ENCODE measurements at places on chromosomes 2 and 18.

GRCh38 chr2:37695336-37695735 is 23.9 kb upstream of the CDC42EP3 start:
- no peak for DNase-seq

DNA sequence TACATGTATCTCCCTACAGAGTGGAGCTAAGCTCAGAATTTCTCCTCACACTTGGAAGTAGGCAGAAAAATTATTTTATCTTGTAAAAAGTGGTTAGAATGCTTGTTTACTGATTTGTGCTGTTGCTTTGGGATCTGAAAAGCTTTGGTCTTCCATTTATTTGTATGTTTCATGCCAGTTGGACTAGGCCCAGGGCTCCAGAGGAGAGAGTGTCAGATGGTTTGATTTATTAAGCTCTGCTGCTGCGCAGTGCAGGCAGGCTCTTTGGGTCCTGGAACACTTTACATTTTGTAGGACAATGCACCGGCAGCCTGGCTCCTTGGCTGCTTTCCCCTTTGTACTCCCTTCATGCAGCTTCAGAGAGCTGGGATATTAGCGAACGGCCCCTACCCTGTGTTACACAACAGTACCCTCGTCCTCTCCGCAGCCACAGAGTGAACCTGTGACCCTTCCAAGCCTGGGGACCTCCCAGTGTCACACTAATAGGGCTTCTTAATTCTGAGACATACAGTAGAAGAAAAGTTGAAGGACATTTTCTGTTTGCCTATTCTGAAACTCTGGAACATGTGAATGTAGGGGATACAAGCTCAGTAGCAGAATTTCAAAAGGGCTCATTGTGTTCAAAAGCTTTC is 56.7 kb upstream of the EML6 start:
- DNase-seq = no peak

- peak; percentile 18 for DNase-seq
Measured at GRCh38 chr2:136010126-136010525, 24.7 kb upstream of the DARS1 start.

- no peak for DNase-seq
Measured at GRCh38 chr2:16071039-16071864, 130.9 kb downstream of the MYCN start.

- no peak for DNase-seq
Measured at GRCh38 chr2:119371111-119371510, 4.3 kb downstream of the DBI start.

- DNase-seq = no peak
Measured at GRCh38 chr2:157488877-157489276, 45.0 kb upstream of the CYTIP start.

DNA sequence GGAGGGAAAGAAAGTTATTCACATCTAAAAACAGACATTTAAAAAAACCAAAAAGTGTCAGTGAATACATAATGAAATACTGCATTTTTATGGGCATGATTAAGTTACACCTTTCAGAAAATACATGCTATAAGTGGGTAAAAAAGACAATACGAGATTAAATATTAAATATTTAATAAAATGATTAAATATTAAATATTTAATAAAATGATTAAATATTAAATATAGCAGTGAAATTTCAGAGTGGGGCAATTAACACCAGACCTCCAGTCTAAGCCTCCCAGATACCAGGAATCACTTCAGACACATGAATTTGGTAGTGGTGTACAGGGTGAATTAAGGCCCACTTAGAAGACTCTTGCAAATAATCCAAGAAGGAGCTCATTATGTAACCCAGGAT is 15.5 kb downstream of the RBM43 start:
- no peak for DNase-seq

GRCh38 chr2:48548840-48549239 is 18.9 kb downstream of the STON1 start:
- DNase-seq = no peak

DNA sequence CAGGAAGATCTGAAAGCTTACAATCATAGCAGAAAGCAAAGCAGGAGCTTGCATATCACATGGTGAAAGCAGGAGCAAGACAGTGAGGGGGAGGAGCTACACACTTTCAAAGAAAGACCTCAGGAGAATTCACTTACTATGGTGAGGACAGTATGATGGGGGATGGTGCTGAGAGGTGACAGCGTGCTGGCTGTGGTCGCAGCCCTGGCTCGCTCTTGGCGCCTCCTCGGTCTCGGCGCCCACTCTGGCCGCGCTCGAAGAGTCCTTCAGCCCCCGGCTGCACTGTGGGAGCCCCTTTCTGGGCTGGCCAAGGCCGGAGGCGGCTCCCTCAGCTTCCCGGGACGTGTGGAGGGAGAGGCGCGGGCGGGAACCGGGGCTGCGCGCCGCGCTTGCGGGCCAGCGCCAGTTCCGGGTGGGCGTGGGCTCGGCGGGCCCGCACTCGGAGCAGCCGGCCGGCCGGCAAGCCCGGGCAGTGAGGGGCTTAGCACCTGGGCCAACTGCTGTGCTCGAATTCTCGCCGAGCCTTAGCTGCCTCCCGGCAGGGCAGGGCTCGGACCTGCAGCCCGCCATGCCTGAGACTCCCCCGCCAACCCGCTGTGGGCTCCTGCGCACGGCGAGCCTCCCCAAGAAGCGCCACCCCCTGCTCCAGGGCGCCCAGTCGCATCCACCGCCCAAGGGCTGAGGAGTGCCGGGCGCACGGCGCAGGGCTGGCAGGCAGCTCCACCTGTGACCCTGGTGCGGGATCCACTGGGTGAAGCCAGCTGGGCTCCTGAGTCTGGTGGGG is 131.9 kb upstream of the SPATS2L start:
- no peak for DNase-seq

- DNase-seq = no peak
Measured at GRCh38 chr2:11663427-11663826, 6.6 kb downstream of the NTSR2 start.

DNA sequence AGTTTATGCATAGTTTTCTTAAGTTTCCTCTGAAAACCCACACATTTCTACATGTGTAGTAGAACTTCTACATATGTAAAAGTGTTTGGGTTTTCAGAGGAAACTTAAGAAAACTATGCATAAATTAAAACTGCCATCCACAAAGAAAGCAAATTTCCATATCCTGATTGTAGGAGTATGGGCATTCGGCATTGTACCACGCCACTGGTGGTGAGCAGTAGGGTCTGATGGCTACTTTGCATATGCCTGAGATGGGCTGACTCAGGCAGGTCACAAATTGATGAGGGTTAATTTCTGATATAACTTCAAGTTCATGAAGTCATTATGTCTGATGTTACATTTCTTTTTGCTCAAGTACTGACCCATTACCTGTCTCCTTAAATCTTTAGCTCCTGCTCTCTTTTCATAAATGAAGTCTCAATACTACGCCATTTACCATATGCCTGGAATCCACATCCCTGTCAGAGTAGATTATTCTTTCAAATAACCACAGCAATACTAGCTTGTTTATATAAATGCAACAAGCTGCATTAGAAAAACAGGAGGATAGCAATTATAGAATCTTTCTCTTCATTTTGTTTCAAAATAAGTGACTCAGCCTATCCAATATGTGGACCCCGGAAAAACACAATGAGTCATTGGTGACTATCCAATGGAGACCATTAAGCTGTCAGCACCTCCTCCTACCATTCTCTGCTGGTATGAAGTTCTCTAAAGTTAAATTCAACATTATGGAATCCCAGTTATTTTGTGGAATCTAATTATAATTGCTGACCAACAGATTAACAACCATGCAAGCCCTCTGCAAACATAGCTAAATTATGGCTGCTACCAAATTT is 355.2 kb upstream of the UBE2E3 start:
- peak; percentile 43 for DNase-seq

- no peak for DNase-seq
Measured at GRCh38 chr2:26191316-26192159, 18.6 kb downstream of the GAREM2 start.

- no peak for DNase-seq
Measured at GRCh38 chr2:173841110-173841509, 124.1 kb downstream of the SP3 start.

DNA sequence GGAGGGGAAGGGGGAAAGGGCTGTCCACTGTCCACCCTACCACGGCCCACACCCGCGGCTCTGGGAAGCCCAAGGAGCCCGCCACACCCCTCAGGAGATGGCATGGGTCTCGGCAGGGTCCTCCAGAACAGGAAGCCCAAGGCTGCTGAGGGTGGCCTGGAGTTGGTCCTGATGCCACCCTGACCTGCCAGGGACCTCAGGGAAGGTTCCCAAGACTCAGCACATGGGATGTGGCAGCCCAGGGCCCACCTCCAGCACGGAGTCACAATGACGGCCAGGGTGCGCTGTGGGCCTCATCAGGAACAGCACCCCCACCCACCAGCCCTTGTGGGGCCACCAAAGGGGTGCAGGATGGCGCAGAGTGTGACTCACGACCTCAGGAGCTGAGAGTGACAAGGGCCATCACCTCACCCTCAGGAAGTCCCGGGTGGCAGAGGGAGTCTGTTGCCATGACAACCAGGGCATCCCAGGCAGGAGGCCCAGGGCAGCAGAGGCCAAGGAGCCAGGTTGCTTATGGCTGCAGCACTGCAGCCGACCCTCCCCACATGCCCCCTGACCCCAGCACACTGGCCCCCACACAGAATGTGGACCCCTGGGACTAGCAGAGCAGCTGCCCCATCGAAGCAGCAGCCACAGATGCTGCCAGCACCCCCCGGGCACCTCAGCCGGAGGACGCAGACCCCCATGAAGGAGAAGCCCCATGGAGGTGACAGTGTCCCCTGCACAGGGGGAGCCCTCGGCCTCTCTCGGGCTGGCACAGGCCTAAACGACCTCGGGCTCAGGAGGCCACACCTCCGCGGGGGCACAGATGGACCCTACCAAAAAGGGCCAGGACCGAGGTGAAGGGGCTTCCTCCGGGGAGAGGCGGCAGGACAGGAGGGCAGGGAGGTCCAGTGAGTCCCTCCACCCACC is 34.3 kb downstream of the KIF1A start:
- DNase-seq = no peak

GRCh38 chr2:96153291-96153713 is 8.1 kb upstream of the DUSP2 start:
- DNase-seq = no peak

GRCh38 chr2:58923869-58924268 is 682.7 kb upstream of the FANCL start:
- DNase-seq = peak; percentile 16

- no peak for DNase-seq
Measured at GRCh38 chr2:171181064-171182049, 20.7 kb upstream of the TLK1 start.

DNA sequence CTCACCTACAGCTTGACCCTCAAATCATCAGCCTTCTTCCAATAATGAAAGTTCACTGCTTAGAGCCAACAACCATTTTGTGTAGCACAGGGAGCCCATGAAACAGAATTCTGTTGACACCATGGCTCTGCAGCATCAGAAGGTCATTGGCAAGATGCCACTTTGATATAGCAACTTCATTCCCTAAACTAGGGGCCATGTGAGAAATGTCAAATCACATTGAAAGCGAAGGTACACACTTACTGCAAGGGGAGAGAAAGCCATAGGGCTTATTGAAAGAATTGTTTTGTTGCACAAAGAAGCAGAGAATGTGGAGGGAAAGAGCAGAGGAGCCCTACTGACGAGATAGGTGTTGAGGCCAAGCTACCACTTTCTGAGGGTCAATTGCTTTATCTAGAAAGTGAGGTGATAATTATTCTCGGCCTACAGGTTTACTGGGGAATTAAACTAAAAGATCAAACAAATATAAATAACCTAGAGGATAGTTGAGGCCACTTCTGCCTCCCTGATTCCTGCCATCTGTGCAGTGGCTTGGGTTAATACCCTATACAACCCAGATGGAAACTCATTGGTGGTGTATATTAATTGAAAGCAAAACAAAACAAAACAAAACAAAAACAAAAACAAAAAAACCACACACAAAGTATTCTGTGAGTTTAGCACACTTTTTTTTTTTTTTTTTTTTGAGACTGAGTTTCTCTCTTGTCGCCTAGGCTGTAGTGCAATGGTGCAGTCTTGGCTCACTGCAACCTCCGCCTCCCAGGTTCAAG is 5.9 kb upstream of the ABCA12 start:
- DNase-seq = no peak

- no peak for DNase-seq
Measured at GRCh38 chr2:234218266-234219045, 168.0 kb downstream of the SPP2 start.

GRCh38 chr2:2657121-2657962 is 326.3 kb upstream of the MYT1L start:
- no peak for DNase-seq

DNA sequence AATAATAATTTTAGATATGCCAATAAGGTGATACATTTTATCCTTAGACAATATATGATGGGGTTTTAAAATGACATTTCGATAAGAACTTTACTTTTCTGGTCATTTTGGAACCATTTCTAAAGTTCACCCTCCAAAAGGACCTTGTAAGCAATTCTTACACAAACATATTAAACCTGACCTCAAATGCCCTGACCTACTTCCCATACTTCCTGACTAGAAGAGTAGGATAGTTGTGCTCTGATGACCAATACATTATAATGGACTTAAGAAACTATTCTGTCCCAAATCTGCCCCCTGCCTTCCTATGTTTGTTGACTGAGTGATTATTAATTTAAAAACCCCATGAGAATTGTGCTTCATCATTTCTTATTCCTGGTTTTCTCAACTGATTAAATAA is 24.6 kb downstream of the GCA start:
- DNase-seq = no peak

All from fibroblast of the conjunctiva (primary cell).